ENCODE measurements at places on chromosomes 7 and 10.

- H3K4me3 ChIP-seq: no peak overlapping the region
- H3K27ac ChIP-seq: no peak overlapping the region
- H3K4me1 ChIP-seq: peaks cover 5% of the 10 kb centered on the region
- no peak for DNase-seq
- no peaks in the 10 kb centered on the region for H3K27me3 ChIP-seq
These were observed 13.9 kb upstream of the ANTXRL start for GRCh38 chr10:46272863-46273415.

- no peak overlapping the region for H3K4me3 ChIP-seq
- H3K27ac ChIP-seq: no peak overlapping the region
- no peaks in the 10 kb centered on the region for H3K27me3 ChIP-seq
- no peaks in the 10 kb centered on the region for H3K36me3 ChIP-seq
These were observed 114.1 kb downstream of the ABCA13 start for GRCh38 chr7:48285373-48285772.

GRCh38 chr10:97030894-97031293 lies 154.9 kb downstream of the SLIT1 start:
- H3K36me3 ChIP-seq: no peaks in the 10 kb centered on the region
- H3K27ac ChIP-seq: no peak overlapping the region
- no peaks in the 10 kb centered on the region for H3K4me1 ChIP-seq

DNA sequence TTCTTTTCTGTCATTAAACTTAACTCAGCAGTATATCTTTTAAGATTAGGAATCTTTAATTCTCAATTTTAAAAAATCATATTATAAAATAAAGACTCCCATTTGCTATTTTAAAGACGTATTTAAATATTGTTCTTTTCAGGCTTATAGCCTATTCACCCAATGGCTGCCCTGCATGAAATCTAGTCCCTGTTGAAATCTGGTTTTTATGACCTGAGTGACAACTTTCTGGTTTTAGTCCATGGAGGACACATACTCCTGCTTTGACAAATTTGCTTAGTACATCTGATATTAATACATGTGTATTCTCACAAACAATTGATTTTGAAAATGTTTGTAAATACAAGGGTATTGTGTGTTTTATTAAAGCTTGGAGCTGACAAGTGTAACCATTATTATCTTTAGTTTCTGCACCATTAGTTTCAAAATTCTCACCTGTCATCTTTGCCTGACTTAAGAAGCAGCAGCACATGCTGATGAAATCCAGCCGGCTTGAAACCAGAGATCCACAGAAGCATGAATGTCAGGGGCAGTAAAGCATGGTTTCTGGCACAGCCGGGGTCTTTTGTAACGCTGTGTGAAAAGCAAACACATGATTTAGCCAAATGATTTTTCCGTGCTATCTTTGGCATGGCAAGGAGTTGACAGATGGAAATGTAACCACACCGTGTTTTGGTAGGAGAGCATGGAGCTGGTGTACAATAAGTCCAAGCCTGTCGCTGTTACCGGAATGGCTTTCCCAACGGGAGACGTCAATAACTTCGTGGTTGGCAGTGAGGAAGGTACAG lies 262.8 kb downstream of the DYNC1I1 start:
- H3K4me1 ChIP-seq: no peaks in the 10 kb centered on the region
- H3K4me3 ChIP-seq: no peak overlapping the region
- H3K36me3 ChIP-seq: no peaks in the 10 kb centered on the region
- no peak overlapping the region for H3K27ac ChIP-seq

- no peak overlapping the region for H3K27ac ChIP-seq
- H3K27me3 ChIP-seq: no peaks in the 10 kb centered on the region
- no peak for DNase-seq
- H3K36me3 ChIP-seq: no peaks in the 10 kb centered on the region
These were observed 288.3 kb downstream of the SDHAF3 start for GRCh38 chr7:97405835-97406234.

DNA sequence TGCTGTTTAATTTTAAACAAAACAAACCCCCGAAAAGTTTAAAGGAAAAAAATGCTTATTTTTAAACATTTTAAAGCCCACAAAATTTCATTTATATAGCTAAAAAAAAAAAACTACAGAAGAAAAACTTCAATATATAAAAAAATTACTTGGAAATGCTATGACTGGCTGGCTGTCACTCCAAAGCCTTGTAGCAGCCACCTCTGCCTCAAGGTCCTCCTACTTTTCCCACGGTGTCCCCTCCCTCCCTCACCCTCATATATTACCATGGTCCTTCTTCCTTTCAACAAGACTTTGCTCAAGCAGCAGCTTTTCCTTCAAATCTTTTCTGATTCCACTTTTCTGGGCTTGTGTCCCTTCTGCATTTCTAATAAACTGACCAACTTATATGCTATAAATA lies 122.0 kb downstream of the TPK1 start:
- DNase-seq: no peak
- H3K27me3 ChIP-seq: no peaks in the 10 kb centered on the region
- no peaks in the 10 kb centered on the region for H3K4me1 ChIP-seq
- H3K27ac ChIP-seq: no peak overlapping the region

GRCh38 chr10:80512031-80512526 lies 25.6 kb upstream of the SH2D4B start:
- H3K4me1 ChIP-seq: peaks cover 41% of the 10 kb centered on the region
- H3K27me3 ChIP-seq: no peaks in the 10 kb centered on the region
- no peak overlapping the region for H3K4me3 ChIP-seq
- DNase-seq: no peak
- peak overlapping the region; percentile 8 for H3K27ac ChIP-seq

Measured in Caco-2 (cell line).